ENCODE measurements at places on chromosomes 3 and 15.

DNA sequence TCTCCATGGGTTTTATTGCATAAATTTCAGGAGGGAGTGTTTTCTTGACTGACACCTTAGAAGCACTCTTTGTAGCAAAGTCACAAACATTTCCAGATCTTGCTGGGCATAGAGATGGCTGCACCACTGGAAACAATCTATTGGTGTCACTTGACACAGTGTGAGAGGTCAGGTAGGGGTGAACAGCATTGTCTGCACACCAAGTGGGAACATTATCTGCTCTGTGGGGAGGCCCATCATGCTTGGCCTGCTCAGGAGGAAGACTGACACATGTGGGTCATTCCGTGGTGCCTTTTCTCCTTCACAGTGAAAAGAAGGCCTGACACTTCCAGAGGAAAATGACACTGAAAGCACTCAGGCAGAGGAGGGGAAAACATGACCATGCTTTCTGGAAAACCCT is 149.9 kb upstream of the GALNT15 start:
- no peak for DNase-seq

- no peak for DNase-seq
Observed at GRCh38 chr3:3084890-3085289, 25.3 kb downstream of the IL5RA start.

GRCh38 chr15:73485372-73485771 is 42.4 kb downstream of the REC114 start:
- DNase-seq: no peak

- DNase-seq: no peak
Observed at GRCh38 chr3:117748131-117748530, 1038.6 kb downstream of the TUSC7 start.

DNA sequence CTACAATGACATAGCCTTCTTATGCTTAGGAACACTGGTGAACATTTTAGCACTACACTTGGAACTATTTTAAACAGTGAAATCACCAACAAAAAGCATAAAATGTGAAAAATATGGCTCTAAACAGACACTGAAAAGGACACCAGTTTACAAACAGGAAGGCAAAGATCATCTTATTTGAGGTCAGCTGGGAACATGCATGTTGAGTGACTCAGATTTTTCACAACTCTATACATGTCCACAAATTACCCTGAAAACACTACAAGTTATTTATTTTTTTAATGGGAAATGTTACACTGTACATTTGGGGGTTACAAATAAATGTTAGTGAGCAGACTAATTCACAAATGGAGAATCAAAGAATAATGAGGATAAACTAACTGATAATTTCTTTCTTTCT is 12.5 kb upstream of the GK5 start:
- DNase-seq: peak; percentile 41

DNA sequence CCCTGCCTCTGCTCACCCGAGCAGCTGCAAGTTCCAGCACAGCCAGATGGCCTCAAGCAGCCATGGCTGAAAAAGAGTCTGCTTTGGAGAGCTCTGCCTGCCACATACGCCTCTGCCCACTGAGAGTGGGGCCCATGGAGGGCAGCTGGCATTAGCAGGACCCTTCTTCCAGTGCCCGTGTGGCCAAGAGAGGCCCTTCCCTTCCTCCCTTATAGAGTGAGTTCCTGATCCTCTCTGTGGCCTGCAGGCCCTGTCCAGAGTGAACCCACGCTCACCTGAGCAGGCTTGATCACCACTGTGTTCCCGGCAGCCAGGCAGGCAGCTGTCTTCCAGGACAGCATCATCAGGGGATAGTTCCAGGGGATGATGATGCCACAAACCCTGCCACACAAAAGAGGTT is 41.4 kb upstream of the SLC41A3 start:
- no peak for DNase-seq

- no peak for DNase-seq
Observed at GRCh38 chr3:76300746-76301145, 515.4 kb upstream of the ZNF717 start.

GRCh38 chr3:151690645-151691044 is 43.1 kb upstream of the AADACL2 start:
- no peak for DNase-seq

GRCh38 chr3:36520241-36521006 is 140.1 kb downstream of the STAC start:
- DNase-seq: no peak

DNA sequence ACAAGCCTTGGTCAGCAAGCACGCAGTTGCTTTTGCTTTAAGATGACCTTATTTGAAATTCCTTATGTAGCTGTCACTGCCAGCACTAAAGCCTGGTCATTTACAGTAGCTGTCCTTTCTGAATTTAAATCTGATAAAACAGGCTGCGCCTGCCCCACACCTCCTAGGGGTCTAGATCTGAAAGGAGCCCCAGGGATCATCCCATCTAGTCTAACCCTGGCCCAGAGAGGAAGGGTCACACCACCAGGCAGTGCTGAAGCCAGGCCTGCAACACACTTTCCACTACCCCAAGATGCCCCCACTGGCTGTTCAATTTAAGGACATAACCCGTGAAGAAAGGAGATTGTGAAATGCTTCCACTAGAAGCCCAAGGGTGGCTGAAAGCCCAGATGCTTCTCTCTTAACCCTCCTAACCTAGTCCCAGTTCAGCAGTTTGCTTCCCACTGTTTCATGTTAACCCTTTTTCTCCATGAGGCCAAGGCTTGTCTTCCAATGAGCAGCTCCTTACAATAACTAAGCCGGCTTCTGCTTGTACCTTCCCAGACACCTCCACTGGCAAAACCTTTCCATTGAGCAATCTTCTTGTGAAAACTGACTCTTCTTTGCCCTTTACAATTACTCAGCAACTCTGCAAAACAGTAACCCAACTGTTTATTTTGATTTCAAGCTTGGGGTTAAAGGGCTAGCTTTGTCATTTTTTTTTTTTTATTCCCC is 198.9 kb upstream of the LPP start:
- peak; percentile 40 for DNase-seq

GRCh38 chr3:156816794-156817645 is 9.1 kb upstream of the LEKR1 start:
- DNase-seq: peak; percentile 91

DNA sequence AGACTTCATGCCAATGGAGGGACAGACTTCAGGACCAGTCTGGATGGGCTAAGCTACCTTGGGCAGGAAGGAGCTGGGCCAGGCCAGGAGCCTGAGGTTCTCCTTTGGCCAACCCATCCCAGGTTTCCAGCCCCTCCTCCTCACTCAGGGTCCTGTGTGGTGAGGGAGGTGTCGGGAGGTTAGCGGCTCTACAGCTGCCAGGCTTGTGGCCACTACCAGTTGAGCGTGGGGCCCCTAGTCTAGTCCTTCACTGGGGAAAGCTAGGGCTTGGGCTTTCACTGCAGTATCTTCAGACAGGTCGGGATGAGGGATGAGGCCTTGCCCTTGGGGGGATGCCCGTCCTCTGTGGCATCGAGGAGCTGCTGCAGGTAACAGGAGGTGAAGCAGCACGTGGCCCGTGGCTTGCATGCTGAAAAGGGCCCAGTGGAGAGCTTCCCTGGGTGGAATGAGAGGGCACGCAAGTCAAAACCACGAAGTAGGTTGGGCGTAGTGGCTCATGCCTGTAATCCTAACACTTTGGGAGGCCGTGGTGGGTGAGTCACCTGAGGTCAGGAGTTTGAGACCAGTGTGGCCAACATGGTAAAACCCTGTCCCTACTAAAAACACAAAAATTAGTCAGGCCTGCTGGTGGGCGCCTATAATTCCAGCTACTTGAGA is 8.5 kb upstream of the FANCD2 start:
- peak; percentile 31 for DNase-seq

DNA sequence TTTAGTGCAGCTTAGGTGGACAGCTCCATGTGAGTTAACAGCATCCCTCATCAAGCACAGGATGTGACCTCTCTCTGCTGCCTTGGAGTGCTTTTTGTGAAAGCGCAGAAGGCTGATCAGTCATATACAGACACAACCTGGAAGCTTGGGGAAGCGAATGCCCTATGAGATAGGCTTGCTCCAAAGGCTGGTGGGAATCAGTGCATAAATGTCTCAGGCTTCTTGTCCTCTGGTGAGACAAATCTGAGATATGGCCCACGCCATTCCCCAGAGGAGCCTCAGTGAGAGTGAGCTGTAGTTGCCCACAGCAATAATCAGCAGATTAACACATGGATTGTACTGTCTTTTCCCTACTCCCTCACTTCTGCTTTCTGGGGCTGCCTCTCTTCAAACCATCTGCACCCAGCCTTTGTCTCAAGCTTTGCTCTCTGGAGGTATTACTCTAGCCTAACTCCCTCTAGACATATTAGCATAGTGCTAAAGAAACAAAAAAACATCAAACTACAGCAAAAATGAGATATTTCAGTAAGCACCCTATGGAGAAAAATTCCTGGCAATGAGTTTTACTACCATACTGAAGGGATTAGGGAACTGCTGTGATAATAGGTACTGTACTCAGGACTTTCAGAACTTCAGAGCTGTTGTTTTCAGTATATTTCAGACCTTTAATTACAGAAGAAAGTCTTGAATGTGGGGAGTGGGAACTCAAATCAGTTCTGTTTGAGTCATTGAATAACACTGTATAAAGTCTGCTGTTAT is 113.7 kb downstream of the OXSM start:
- DNase-seq: no peak

- DNase-seq: no peak
Observed at GRCh38 chr3:10119376-10119775, 3.9 kb downstream of the BRK1 start.

DNA sequence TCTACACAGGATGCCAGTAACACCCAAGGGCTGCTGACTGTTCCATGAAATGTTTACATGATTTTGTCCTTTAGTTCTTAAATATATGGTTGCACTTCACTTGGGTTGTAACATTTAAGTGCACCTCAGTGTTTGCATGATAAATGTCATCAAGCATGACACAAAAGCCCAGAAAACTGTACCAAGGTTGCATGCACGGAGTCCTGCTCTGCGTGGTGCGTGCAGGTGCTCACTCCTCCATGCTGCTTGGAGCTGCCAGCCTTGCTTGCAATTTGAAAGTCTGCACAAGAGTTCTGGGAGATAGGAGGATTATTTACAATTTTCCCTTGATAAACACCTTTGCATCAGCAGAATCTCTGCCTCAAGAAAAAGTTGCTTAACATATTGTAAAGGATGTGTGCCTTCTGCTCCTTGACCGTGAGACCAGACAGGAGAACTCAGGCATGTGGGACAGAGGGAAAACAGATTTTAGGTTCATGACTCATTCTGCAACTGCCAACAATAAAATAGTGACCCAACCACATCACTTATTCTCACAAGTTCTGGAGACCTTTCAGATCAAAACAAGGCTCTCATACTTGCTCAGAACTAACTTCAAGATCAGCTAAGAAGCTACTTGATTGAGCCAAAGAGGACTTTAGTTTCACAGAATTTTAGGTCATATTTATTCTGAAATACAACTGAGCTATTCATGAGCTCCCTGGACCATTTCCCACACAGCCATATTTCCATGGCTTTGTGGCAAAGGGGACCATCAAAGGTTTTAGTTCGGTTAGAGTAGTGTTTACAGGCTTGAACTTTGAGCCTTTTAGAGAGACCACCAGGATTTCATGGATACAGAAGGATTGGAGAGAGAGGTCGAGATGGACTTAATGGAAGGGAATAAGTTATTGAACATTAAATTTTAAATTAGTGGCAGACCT is 128.4 kb upstream of the ZBED2 start:
- no peak for DNase-seq

DNA sequence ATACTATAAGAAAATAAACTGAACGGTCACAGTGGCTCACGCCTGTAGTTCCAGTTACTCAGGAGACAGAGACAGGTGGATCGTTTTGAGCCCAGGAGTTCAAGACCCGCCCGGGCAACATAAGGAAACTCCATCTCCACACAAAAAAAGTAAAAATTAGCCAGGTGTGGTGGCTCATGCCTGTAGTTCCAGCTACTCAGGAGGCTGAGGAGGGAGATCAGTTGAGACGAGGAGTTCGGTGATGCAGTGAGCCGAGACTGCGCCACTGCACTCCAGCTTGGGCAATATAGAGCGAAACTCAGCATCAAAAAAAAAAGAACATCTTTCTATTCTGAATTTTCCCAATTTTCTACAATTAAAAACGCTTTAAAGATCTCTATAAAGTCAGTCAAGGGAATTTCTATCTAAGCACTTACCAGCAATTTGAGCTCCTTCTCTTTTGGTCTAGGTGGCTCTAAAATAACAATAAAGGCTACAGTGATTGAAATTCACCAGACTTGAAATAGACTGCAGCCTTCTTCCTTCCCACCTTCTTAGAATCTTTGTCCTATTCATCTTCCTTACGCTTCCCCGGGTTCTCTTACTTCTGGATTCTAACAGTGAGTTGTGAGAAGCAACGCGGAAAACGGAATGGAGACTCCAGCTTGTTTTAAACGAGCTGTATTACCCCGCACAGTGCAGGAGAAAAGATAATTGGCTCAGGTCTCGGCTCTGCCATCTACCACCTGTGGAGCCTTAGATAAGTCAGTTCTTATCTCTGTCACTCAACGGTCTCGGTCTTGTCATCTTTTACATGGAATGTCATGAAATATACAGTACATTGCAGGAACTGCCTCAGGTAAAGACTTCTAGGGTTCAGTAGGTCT is 812 bp upstream of the SEC62 start:
- DNase-seq: no peak

DNA sequence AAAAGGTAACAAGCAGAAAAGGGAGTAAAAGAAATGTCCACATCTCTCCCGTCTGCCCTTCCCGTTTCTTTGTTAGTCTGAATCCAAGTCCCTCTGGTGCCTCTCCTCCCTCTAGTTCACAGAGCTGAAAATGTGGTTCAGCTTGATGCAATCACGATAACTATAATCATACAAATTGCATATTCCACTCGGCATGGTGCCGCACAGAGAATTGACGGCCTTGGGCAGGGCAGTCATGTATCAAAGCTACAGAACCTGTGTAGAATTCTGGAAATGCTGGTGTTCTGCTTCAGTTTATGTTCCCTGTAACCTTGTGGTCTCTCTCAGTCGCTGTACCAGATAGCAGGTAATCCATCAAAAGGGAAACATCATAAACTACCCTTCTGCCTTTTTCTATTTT is 562.9 kb upstream of the CBLB start:
- DNase-seq: no peak

GRCh38 chr15:33124811-33125210 is 69.7 kb downstream of the FMN1 start:
- DNase-seq: no peak

- no peak for DNase-seq
Observed at GRCh38 chr3:181713676-181714612, 2.2 kb downstream of the SOX2 start.

GRCh38 chr3:48023377-48023776 is 7.2 kb upstream of the MAP4 start:
- no peak for DNase-seq

DNA sequence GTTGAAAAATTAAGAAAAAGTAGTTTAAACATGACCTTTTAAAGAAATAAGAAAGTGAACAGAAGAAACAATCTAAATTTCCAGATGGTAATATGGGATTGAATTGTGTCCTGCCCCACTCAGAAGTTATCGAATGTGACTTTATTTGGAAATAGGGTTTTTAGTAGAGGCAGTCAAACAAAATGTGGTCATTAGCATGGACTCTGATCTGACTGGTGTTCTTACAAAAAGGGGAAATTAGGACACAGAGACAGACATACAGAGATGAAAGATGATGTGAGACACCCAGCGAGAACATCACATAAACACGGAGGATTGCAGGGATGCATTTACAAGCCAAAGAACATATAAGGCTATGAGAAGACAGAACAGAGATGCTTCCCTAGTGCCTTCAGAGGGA is 73.2 kb downstream of the XRN1 start:
- DNase-seq: no peak
